ENCODE measurements at places on chromosomes 2 and 18. TPM values are rescaled to one million over a fixed set of nuclear protein-coding genes. Genes with fewer than 3 reads are reported as not detected.

The DES gene
- polyA plus RNA-seq: 13,697 TPM

- DNase-seq: no peak
Measured at GRCh38 chr2:119242276-119243119, 18.9 kb downstream of the STEAP3 start.

DNA sequence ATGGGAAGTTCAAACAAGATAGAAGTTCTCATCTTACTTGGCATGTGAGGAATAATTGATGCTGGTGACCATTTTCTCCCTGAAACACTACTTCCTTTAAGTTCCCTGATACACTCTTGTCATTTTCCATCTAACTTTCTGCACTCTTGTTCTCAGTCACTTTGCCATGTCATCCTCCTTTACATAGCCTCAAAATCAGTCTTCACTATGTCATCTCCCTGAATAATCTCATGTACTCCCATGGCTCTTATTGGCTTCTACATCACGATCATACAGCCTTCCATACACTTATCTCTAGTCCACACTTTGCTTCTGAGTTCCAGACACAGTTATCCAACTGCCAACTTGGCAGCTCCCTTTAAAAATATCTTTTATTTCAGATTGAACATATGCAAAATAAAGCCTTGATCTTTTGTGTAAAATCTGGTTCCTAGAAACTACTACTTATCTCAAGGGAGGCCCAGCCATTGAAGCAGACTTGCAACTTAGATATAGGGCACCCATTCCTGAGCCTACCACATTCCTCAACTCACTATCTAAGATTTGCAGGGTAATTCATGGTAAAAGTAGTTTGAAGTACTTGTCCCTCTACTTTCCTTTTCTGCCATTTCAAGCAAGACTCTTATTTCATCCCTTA, 1070.2 kb upstream of the NXPH2 start:
- DNase-seq: no peak

- no peak for DNase-seq
Measured at GRCh38 chr2:188307850-188308283, 16.2 kb downstream of the GULP1 start.

Measured in heart right ventricle (tissue), 16 donors.